ENCODE measurements at places on chromosomes 1 and 21. TPM values are rescaled to one million over a fixed set of nuclear protein-coding genes. Genes with fewer than 3 reads are reported as not detected.

ZNF593OS gene
- under 0.01 TPM for total RNA-seq

PRAMEF18 gene
- not detected for total RNA-seq

TIE1 gene
- not detected for total RNA-seq

CRNN gene
- total RNA-seq, result not detected

LAD1 gene
- 33.3 TPM for total RNA-seq

FOXD2 gene
- under 0.01 TPM for total RNA-seq

LCE2A gene
- total RNA-seq, result 0.79 TPM

SEC16B gene
- 2.4 TPM for total RNA-seq

SMIM11 gene
- total RNA-seq, result 2.8 TPM

RIMS3 gene
- total RNA-seq, result 0.65 TPM

CACNA1S gene
- not detected for total RNA-seq

GPR25 gene
- not detected for total RNA-seq

S100A9 gene
- not detected for total RNA-seq

CLEC20A gene
- total RNA-seq, result 0.43 TPM

TTC13 gene
- total RNA-seq, result 4.7 TPM

HAO2 gene
- 0.39 TPM for total RNA-seq

GRHL3 gene
- not detected for total RNA-seq

DYNLT5 gene
- not detected for total RNA-seq

NUDC gene
- total RNA-seq, result 18.9 TPM

C1orf50 gene
- total RNA-seq, result 3.9 TPM

CYP2J2 gene
- total RNA-seq, result 2.4 TPM

VTCN1 gene
- total RNA-seq, result 62.7 TPM

GOLT1A gene
- not detected for total RNA-seq

PTPN14 gene
- total RNA-seq, result 119 TPM

MYOG gene
- not detected for total RNA-seq

SLC6A17 gene
- total RNA-seq, result not detected

CRP gene
- total RNA-seq, result not detected

DHDDS gene
- total RNA-seq, result 76.8 TPM

ATP1A1 gene
- 89.5 TPM for total RNA-seq

CLCA2 gene
- total RNA-seq, result 1.8 TPM

PPIAL4G gene
- total RNA-seq, result not detected

KIF26B gene
- total RNA-seq, result 1.4 TPM
